Stimulated activated CD8-positive, alpha-beta memory T cell treated with anti-CD3 and anti-CD28 coated beads, Interleukin-4, amount 100 ng/mL, for 4 hours (primary cell): ENCODE measurements at places on chromosomes 11 and 22.

DNA sequence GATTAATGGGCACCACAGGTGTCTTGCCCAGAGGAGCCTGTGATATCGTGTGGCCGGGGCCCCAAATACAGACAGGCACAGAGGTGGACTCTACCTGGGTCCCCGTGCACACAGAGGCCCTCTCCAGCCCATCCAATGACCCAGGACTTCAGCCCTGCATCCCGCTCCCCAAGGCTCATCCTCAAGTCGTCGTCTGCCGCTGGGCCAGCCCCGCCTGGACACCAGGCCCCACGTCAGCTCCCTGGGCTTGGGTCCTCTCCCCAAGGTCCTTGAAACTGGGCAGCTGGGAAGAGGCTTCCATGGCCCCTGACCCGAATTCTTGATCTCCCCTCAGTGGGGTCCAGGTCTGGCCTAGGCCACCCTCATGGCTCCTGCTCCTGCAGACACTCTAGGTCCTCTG is 20.2 kb downstream of the SHISAL1 start:
- DNase-seq = no peak

GRCh38 chr22:37212174-37212906 is at the start of gene SSTR3:
TSS of gene SSTR3 (minus strand) at chr22:37212477. CDS start at chr22:37207803, 4,674 bp downstream.
- no peak for DNase-seq

DNA sequence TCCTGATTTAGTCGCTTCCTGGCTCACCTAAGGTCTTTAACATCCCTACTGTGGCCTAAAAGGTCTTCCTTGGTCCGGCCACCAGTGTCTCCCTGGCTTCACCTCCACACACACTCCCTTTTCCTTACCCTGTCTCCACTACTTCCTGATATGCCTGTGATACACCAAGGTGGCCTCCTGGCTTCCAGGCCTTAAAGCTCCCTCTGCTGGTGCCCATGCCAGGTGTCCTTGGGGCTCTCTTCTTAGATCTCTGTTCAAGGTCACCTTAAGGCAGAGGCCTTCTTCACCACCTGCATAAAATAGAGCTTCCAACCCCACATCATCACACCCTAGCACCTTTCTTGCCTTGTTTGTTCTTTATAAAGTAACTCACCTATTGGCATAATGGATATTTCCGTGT is 787.7 kb downstream of the NTM start:
- no peak for DNase-seq

- no peak for DNase-seq
Measured at GRCh38 chr22:44627521-44628139, 74.4 kb upstream of the PRR5 start.

- no peak for DNase-seq
Measured at GRCh38 chr11:119417726-119418540, 5.0 kb downstream of the THY1 start.

DNA sequence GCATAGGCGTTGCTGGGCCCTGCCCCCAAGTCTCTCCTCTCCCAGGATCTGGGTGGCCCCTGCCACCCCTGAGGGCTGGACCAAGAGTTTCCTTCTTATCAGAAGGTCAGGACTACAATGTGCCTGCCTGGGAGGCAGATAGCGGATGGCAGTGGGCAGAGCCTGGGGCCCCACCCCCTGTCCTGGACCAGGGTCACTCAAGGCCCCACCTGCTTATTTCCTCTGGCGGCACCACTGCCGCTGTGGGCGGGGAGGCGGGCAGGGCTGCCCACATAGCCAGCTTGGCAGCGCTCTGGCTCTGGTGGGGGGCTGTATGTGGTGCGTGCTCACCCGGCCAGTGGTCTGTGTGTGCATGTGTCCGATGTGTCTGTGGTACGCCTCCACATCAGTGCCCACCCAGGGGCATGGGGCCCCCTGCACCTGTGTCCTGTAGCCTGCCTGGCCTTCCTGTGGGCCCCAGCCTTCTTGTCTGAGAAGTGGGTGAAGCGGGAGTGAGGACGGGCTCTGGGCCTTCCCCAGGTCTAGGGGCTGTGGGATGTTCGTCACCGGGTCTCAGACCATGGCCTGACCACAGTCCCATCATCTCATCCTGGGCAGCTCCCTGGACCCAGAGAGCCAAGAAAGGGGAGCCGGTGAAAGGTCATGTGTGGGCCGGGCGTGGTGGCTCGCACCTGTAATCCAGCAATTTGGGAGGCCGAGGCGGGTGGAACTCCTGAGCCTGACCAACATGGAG is 3.0 kb downstream of the GAS2L1 start:
- no peak for DNase-seq

DNA sequence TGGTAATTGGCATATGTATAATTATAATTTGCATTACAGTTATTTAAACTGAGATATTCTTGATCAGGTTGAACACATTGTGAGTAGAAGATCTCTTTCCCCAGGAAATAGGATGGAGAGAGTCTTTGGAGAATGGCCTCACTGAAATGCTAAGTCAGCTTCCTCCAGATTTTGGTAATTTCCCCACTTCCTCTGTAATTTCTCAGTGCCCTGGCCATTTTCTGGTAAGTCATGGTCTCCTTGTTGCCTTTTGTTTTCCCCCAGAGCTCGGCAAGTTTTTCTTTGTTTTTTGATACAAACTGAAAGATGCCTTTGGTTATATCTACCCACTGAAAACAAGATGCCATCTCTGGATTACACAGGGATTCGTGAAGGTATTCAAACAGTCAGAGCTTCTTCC is 12.8 kb upstream of the FBXO3 start:
- DNase-seq = no peak
